ENCODE measurements at places on chromosomes 12 and 14. TPM values are rescaled to one million over a fixed set of nuclear protein-coding genes. Genes with fewer than 3 reads are reported as not detected.

DNA sequence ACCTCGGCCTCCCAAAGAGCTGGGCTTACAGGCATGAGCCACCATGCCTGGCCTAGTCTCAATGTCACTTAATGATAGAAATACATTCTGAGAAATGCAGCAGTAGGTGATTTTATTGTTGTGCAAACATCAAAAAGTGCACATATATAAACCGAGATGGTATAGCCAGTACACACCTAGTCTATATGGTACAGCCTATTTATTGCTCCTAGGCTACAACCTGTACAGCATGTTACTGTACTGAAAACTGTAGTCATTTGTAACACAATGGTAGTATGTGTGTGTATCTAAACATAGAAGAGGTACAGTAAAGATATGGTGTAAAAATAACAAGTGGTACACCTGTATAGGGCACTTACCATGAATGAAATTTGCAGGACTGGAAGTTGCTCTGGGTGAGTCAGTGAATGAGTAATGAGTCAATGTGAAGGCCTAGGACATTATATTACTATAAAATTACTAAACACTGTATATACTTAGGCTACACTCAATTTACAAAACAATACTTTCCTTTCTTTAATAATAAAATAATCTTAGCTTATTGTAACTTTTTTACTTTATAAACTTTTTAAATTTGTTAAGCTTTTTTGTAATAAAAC is 166.7 kb upstream of the SYT1 start:
- no peak for DNase-seq

Gene LRRC9
- total RNA-seq = 0.05 TPM

Gene NKX2-1
- total RNA-seq = not detected

Gene GRIP1
- 7.7 TPM for total RNA-seq

GRCh38 chr14:74223016-74223415 is 16.2 kb upstream of the VSX2 start:
- no peak for DNase-seq

Gene TMBIM6
- 255 TPM for total RNA-seq

DNA sequence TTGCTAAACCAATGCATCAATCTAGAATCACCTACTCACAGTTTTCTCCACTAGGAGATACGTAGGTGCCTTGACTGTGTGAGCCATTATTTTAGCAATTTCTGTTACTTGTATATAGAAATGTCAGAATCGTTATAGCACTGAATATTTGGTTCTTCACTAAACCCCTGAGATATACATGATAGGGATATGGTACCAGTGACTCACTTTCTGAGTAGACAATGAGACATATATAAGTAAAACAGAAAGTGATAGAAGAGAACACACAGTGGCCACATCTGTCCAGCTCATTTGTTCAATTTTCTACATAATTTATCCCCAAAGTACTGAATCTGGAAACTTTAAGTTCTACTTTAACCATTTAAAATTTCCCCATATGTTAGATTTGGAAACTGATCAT is 1505.5 kb upstream of the TMEM132C start:
- no peak for DNase-seq

Gene CYP27B1
- not detected for total RNA-seq

- no peak for DNase-seq
Measured at GRCh38 chr14:75289840-75290388, 11.3 kb downstream of the FOS start.

- no peak for DNase-seq
Measured at GRCh38 chr12:80064269-80064668, 35.1 kb upstream of the OTOGL start.
